ENCODE measurements at places on chromosomes 1 and 21.

DNA sequence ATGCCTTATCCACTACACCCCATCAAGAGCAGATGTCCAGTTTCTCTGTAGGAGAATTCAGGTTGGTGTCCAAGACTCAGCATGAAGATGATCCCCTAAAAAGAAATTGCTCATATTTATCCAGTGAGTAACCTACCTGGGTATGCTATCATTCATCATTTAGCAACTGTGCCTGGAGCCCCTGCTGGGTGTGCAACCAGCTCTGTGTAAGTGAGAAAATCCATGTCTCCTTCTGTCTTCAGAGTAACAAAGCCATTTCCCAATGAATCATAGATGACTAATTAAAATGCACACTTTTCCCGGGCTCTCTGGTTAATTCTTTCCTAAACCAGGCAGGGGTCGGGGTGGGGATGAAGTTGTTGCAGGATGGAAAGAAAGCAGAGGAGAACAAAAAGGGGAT lies 35.8 kb downstream of the OLFML3 start:
- no peak for DNase-seq

GRCh38 chr21:37695111-37695510 lies 221.1 kb downstream of the KCNJ6 start:
- no peak for DNase-seq

- no peak for DNase-seq
Measured at GRCh38 chr21:43355266-43355924, 71.5 kb downstream of the SIK1 start.

- DNase-seq = no peak
Measured at GRCh38 chr1:19866029-19866428, 16.2 kb upstream of the OTUD3 start.

DNA sequence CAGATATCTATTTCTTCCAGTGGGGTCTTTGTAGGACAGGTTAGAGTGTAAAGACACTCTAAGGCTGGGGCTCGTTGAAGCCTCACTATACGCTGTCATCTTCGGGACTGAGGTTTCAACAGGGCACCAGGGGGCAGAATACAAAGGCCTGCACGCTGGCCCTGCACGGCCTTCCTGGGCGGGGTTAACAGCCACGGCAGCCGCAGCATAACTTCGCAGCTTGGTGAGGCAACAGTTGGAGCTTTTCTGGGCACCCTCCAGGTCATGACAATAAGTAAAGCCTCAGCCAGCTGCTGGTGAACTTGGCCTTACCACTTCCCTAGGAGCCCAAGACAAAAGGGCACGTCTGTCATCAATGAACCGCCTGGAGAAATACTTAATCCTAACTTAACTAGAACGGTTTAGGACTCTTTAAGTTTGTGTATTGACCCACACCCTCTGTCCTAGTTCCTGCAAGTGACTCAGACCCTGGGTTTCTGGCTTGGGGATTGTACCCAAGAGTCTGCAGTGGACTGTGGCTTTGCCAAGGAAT lies 2.3 kb upstream of the RUNX1 start:
- DNase-seq = no peak

GRCh38 chr1:180994262-180994661 lies 28.4 kb downstream of the STX6 start:
- DNase-seq = no peak

DNA sequence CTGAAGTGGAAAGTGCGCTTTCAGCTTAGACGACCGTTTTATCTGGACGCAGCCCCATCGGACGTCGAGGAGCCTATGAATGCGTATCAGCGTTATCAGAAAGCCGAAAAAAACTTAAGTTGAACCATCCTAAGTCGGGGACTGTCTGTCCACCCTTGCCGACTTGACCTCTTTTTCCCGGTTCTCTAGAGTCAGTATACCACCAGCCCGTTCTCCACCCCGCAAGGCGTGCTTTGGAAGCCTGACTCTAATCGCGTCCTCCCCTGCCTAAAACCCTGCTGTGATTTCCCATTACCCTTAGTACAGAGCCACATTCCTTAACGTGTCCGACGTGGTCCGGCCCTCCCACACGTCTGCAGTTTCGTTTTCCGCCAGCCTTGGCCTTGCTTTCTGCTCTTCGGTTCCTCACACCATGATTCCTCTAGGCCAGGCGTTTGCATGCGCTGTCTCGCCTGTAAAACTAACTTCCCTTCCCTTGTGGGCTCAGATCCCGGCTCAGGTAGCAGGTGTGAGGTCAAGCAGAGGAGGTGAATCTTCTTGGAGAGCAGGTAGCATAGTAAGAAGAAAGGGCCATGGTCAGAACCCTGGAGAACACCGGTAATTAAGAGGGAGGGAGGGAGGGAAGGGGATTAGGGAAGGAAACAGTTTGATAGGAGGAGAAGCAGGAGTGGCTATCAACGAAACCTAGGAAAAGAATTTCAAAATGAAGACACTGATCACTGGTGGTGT lies 865 bp downstream of the ADPRS start:
- DNase-seq = no peak

GRCh38 chr1:9901148-9902059 lies 8.7 kb downstream of the CTNNBIP1 start:
- DNase-seq = no peak

GRCh38 chr21:34027721-34028461 lies 45.5 kb upstream of the MRPS6 start:
- no peak for DNase-seq

DNA sequence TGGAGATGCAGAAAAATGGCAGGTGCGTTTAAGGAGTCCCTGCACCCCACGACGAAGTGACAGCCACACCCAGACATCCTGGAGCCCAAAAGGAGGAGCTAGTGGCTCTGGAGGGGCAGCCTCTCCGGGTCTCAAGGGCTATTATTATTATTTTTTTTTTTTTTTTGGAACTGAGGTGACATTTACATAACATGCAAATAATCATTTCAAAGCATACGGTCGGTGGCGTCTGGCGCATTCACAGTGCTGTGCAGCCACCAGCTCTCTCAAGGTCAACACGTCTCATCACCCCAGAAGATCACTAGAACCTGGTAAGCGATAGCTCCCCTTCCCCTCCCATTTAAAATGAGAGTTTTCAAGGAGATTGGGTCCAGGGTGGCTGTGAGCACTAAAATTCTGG lies 67.5 kb upstream of the PDE9A start:
- DNase-seq = no peak

DNA sequence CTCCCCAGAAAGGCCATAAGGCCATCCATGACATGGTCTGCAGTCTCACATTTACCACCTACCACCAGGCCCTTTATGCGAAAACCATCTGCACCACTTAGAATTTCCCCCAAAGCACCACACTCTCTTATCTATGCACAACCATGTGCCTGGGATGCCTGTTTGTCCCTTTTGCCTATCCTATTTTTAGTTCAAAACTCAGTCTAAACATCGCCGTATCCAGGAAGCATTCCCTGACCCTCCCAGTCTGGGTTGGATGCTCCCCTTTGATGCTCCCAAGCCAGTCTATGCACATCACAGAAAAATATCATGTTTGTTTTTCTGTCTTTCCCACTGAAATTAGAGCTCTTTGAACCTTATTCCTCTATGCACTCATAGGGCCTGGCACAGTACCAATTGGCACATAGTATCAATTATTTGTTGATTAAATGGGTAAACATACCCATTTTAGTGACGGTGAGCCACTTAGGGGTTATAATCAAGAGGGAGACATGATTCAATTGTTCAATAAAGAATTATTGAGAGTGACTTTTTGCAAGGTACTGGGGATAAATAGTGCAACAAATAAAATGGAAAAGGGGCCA lies 6.7 kb downstream of the MPL start:
- DNase-seq = no peak

DNA sequence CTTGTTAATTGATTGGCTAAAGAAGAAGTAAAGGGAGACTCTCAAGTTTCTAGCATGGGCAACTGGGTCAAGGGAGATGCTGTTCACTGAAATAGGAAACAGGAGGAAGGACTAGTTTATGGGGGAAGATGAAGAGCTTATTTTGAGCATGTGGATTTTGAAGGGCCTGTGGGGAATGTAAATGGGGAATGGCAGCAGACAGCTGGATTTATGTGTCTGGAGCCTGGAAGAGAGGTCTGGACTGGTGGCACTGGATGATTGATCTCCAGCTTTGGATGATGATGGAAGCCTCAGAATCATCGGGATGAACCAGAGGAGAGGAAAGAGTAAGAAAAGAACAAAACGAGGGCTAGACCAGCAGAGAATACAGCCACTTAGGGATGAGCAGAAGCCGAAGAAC lies 54.9 kb upstream of the ENAH start:
- DNase-seq = no peak

- DNase-seq = no peak
Measured at GRCh38 chr1:40640314-40641076, 25.0 kb downstream of the RIMS3 start.

- no peak for DNase-seq
Measured at GRCh38 chr1:241622669-241623068, 17.5 kb downstream of the CHML start.

GRCh38 chr1:11013160-11013531 lies 692 bp downstream of the TARDBP start:
- no peak for DNase-seq

GRCh38 chr1:201946224-201946908 lies at the start of gene LMOD1:
Gene LMOD1 (minus strand): TSS chr1:201946548. CDS start chr1:201946340, 208 bp downstream.
- peak; percentile 46 for DNase-seq

GRCh38 chr1:168726281-168726680 lies 2.7 kb downstream of the DPT start:
- DNase-seq = no peak

DNA sequence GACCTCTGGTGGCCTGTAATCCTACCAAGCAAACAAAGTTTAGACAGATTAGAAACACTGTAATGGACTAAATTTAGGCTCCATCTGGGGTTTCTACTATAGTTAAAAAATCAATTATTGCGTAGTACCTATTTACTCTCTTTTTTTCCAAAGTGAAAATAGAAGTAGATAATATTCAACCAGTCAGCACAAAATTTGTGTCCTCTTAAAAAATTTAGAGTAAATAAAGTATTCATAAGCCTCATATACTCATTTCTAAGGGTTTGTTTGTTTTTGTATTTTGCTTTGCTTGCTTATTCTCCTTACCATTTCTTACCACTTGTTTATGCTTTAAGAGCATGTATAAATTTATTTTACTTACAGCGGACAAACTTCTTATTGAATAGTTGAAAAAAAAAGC lies 54.5 kb downstream of the NCAM2 start:
- DNase-seq = no peak

GRCh38 chr1:9454494-9455066 lies 84.7 kb upstream of the SLC25A33 start:
- no peak for DNase-seq

DNA sequence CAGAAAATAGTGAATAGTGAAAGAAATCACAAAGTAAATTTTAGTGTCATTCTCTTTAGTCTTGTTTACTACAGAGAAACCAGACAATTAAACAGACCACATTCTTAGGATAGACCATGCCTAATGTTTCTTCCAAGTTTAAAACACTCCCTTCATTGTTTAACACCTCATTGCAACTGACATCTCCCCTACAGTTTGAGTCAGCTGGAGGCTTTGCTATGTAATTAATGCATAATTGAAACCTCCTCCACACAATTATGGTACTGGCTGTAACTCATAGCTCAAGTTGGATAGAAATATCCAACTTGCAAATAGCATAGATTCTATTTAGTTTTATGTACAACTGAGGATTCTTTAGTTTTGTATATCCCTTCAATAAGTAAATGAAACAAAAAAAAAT lies 35.2 kb upstream of the B3GALT2 start:
- DNase-seq = no peak

GRCh38 chr1:68826836-68827235 lies 330.0 kb upstream of the DEPDC1 start:
- no peak for DNase-seq

DNA sequence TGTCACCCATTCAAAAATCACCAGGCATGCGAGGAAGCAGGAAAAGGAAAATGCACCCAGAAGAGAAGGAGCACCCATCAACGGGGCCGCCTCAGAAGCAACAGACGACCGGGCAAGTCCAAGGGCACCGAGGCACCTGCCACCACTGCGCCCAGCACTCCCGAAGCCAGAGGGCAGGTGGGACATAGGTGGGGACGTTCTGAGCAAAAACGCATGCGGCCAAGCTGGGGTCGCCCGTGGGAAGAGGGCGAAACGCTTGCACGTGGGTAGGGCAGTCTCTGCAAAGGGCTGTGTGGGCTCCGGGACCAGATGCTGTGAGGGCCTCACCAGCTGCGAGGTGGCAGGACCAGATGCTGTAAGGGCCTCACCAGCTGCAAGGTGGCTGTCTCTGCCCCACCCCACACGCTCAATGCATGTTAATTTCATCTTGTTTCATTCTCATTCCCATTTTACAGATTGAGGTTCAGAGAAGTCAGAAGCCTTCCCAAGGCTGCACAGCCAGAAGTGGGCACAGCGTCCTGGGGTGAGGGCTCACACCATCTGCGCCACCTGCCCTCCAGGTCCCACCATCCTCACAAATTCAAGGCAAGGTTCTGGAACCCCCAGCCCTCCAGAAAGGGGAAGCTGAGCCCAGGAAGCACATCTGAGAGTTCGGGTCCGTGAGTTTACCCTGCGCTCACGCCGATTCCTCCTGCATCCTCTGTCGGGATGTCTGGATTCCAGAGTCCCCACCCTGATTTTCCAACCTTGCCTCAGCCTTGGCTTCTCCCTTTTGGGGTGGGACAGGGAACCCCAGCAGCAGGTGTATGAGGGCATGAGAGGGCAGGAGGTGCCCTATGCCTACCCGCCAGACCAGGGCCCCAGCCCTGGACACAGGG lies 8.2 kb upstream of the SAMD11 start:
- no peak for DNase-seq

DNA sequence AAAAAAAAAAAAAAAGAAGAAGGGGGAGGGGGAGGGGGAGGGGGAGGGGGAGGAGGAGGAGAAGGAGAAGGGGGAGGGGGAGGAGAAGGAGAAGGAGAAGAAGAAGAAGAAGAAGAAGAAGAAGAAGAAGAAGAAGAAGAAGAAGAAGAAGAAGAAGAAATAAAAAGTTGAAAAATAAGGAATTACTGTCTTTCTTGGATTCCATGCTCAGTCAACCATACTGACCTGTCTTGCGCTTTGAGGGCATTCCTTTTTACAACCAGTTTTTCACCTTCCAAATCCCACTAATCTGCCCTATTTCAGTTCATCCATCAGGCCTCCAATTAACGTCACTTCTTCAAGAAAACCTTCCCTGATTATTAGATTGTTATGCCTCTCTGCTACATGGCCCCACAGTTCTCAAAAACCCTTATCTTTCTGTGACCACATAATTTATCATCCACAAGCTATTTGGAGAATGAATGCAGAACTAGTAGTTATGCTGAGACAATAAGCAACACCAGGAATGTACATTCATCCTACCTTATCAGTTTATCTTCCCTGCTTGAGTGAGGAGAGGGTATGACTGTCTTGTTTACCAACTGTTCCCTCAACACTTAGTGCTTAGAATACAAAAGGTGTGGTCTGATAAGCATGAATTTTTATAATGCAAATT lies 57.5 kb upstream of the GUCA2A start:
- DNase-seq = no peak

- DNase-seq = no peak
Measured at GRCh38 chr1:21322681-21323016, 32.4 kb upstream of the ECE1 start.

GRCh38 chr1:44805311-44806024 lies 1.7 kb downstream of the DYNLT4 start:
- no peak for DNase-seq

- no peak for DNase-seq
Measured at GRCh38 chr1:9281071-9281827, 11.4 kb upstream of the SPSB1 start.
